ENCODE measurements at places on chromosomes 2 and 18.

DNA sequence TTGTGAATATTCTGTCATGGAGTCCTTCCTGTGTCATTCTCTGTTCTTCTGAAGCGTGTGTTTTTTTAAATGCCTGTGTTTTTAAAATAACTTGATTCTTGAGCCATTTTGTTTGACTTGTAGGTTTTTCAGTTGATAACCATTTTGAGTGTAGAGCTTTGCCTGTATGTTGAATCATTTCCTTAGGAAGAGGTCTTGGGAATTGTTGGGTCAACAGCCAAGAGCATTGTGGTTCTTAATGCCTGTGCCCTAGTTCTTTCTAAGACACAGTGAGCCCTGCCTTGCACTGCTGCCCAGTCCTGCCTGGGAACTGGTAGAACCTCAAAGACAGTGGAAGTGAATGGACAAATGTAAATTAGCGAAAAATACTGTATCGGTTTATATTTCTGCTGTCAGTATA is 25.9 kb downstream of the RAB12 start:
- no peak for DNase-seq

- no peak for DNase-seq
Observed at GRCh38 chr2:220154304-220154703, 526.9 kb downstream of the SLC4A3 start.

DNA sequence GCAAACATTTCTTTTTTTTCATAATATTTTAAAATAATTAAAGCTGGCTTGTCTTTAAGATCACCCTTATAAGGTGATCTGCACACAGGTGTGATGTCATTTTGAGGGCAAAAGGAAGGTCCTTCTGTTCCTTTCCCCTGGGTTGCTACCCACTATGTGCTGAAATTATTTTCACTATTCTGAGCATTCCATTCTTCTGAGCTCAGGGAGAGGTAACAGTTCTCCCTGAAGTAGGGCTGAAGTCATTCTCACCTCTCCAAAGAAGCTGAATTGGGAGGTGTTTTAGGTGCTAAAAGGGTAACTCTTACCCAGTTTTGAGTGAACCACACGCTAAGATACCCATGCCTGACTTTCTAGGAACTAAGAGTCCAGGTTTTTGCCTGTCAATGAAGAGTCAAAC is 247.6 kb downstream of the SLC4A3 start:
- no peak for DNase-seq

DNA sequence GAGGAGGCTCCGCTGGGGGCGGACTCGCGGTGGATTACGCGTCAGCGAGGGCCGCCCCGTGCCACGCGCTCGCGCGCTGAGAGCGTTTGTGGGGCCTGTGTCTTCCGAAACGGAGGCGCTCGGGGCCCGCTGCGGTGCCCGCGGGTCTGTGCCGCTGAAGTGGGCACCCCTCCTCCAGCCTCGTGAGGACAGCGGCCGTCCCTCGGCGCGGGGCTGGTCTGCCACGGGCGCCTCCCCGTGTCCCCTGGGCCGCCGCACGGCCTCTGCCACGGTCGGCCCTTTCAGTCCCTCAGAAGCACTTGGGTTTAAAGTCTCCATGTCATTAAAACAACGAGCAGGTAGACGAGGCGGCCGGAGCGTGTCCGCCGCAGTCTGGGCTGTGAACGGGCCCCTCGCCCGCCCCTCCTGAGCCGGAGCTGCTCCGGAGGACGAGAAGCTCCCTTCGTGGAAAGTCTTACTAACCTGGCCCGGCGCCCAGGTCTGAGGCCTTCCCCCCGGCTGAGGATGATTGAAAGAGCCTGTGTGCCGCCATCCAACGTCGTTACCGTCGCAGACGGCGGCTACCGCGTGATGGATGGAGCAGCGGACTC is 97.6 kb downstream of the NFATC1 start:
- DNase-seq = no peak

GRCh38 chr18:7609617-7610016 is 42.5 kb downstream of the PTPRM start:
- no peak for DNase-seq

GRCh38 chr2:120772261-120772660 is 36.6 kb downstream of the GLI2 start:
- DNase-seq = no peak

GRCh38 chr2:236642584-236643291 is 73.1 kb downstream of the ACKR3 start:
- DNase-seq = no peak

DNA sequence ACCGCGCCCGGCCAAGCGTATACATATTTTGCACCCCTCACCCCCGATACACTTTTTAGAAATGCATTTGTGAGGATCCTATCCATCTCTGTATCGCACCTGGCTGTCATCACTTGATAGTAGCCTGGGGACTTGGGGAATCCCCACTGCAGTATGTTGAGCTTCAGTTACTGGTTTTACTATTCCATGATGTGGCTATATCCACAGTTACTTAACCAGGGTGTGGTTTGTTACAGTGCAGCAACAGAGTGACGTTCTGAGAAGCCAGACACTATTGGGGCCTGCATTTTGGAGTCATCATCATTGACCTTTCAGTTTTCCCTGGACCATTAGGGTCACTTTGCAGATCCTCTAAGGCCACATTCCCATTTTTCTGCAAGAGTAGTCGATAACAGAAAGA is 212.7 kb downstream of the AGAP1 start:
- DNase-seq = no peak

GRCh38 chr18:44958455-44958854 is 277.8 kb downstream of the SETBP1 start:
- DNase-seq = no peak

GRCh38 chr18:57080479-57080878 is 66.4 kb upstream of the BOD1L2 start:
- DNase-seq = no peak

DNA sequence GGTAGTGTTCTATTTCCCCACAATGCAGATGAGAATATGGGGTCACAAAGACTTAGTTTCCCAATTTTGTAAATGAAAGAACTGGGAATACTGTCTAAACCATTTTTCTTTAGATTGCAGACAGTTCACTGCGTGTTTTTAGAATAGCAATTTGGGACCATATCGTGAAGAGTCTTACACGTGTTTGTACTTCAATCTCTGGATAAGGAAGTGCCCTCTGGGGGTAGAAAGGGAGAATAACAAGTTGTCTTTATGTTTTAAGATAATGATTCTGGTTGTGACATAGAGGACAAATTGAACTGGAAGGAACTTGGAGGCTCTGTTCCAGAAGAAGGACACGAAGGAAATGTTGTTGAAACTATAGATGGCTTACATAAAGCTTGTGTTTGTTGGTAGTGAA is 457.7 kb downstream of the CBLN2 start:
- no peak for DNase-seq

- DNase-seq = no peak
Observed at GRCh38 chr2:70939001-70939838, 3.5 kb downstream of the ATP6V1B1 start.

DNA sequence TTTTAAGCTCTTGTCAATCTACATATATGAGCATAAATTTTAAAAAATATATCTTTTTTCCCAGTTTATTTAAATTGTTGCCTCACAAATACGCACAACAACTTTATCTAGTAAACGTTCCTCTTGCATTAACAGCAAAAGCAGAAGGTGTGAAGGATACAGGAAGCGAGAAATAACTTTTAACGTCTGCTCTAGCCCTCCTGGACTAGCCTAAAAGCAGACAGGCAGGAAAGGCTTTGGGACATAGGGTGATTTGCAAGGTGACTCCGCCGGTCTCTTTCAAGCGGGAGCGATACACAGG is 434 bp upstream of the DUSP19 start:
- no peak for DNase-seq

DNA sequence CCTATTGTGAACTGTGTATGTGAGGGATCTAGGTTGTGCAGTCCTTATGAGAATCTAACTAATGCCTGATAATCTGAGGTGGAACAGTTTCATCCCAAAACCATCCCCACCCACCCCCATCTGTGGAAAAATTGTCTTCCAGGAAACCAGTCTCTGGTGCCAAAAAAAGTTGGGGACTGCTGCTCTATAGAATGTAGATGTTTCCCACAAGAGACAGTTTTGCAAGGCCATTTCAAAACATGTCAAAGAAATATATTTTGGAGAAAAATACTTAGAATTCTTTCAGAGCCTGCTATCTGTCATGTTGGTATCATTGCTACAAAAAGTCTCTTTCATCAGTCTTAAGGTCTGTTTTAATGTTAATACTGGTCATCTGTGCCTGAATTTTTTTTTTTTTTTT is 4.1 kb upstream of the SLC39A10 start:
- no peak for DNase-seq
